ENCODE measurements at places on chromosomes 4 and X.

- no peak for DNase-seq
Measured at GRCh38 chrX:57905141-57905540, 5.1 kb downstream of the ZXDA start.

DNA sequence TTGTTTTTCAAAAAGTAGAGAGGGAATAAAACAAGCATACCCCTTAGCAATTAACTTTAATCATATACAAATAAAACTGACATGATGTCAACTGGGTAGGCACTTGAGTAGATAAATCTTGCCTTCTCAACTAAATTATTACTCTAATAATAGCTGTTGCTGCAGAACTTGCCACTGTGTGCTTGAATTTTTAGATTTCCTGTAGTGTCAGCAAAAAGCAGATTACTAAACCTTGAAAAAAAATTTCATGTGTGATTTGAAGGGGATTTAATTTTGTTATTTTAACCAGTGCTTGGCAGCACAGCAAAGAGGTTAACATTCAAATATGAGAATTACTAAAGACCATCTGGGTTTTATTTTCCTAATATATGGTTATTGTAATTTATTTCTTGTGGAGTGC lies 438.3 kb upstream of the SPANXN1 start:
- DNase-seq: no peak

DNA sequence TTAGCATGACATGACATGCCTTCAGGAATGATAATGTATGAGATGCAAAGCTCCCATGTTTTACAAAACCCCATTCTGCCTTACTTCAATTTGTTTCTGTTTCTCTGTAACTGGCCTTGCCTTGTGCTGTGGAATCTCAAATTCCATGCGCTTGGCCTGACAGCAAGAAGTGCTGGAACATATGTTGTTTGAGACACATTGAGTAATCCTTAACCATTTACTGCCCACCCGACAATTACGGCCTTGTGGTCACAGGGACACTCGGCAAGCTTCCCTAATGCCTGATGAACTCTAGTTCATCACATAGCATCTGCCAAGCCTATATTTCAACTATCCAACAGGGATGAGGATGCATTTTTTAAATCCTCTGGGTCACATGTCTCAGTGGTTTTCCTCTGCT lies 226.4 kb upstream of the CASK start:
- DNase-seq: no peak

GRCh38 chrX:72666451-72666850 lies 47.7 kb downstream of the PHKA1 start:
- DNase-seq: no peak

- DNase-seq: no peak
Measured at GRCh38 chrX:97682991-97683840, 799.5 kb downstream of the RPA4 start.

DNA sequence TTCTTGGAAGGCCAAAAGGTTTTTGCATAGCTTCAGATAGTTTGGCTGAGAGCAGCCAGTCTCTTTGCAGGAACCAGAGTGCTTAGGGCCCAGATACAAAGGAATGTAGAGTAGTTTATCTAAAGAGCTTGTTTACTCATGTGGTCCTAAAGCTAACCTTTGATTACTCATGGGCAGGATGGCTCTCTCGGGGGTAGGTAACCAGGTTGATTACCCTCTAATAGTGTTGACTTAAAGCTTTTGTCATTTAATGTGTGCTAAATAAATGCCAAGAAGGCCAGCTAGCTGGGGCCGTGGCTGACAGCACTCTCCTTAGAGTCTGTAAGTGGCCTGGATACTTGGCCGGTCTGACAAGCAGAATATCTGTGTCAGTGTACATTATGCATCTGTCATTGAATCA lies 69.7 kb upstream of the MAGEB16 start:
- no peak for DNase-seq

GRCh38 chr4:105715692-105716278 lies 7.2 kb downstream of the GSTCD start:
- DNase-seq: no peak

DNA sequence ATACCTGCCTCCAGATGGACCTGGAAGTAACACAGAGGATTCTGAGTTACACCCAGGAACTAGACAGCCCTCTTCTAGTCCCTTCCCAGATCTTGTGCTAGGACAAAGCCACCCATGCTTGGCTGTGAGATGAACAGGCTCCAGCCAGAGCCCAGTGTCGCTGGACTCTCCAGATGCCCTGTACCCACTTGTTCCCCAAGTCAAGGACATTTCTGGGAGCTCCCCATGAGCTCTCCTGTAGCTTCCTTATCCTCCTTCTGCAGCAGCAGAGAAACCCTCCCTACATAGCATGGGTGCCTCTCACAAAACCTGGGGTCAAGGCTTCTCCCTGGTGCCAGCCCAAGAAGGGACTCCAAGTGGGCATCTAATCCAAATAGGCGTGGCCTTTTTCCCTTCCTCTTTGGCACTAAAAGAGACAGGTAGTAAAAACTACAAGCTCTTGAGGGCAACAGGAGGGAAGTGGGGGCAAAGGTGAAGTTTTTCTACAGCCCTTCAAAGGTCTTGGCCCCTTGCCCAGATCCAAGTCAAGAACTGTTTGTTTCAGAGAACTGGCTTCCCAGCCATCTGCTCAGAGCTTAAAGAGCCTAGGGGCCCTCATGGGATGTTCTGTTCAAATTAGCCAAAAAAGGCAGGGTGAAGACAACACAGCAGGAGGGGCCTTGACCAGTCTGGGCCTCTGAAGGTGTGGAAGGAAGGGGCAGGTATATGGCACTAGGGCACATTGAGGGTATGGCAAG lies 8.5 kb upstream of the ERCC6L start:
- DNase-seq: no peak

DNA sequence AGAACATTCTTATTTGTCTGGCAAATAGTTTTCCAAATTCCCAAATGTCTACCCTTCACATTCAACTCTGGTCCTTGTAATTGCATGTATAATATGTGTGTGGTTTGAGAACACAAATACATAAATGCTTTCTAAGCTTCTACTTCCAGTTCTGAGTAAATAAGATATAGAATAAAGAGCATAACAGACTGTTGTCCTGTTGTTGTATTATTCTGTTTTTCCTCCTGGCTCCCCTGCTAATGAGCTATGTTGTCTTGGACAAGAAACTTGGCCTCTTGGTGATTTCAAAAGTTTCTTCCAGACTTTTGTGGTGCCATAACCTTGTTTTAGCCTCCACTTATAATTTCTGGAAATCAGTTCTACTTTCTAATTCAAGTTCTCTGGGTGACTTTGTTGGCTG lies 75.3 kb upstream of the USP38 start:
- DNase-seq: no peak

GRCh38 chr4:81220271-81220670 lies 5.2 kb upstream of the PRKG2 start:
- DNase-seq: no peak

- DNase-seq: no peak
Measured at GRCh38 chrX:41781500-41781899, 57.5 kb downstream of the GPR82 start.

- DNase-seq: no peak
Measured at GRCh38 chr4:11912886-11913285, 484.2 kb upstream of the HS3ST1 start.

- no peak for DNase-seq
Measured at GRCh38 chr4:113674733-113675132, 86.8 kb downstream of the CAMK2D start.

GRCh38 chrX:23844502-23845138 lies 61.6 kb downstream of the SAT1 start:
- no peak for DNase-seq

DNA sequence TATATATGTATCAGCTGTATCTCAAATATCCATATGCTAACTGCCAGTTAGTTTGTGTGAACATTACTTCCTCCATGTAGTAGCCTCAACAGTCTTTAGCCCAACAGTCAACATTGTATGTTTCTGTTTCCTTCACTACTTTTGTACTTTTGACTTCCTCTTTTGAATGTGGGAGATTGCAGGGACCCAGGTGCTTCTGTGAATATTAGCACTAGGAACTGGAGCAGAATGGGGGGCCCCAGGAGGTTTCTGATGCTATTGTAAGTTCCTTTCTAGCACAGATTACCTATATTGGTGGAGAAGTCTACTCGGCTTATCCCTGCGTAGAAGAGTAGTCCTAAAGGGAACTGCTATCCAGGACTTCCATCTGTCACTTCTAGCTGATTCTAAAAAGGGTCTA lies 2.3 kb downstream of the PLAC8 start:
- DNase-seq: no peak

DNA sequence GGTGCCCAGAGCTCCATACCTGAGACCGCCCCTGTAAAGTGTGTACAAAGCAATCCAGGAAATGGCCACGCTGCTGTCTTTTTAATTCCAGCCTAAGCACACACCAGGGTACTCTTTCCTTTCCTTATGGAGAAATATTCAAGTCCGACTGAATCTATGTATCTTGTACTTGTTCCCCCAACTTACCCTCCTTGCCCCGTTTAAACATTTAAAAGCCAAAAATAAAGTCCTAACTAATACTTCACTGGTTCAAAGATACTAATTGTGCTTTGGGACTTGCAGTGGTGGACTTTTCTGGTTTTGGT lies 731 bp upstream of the AMMECR1 start:
- no peak for DNase-seq

DNA sequence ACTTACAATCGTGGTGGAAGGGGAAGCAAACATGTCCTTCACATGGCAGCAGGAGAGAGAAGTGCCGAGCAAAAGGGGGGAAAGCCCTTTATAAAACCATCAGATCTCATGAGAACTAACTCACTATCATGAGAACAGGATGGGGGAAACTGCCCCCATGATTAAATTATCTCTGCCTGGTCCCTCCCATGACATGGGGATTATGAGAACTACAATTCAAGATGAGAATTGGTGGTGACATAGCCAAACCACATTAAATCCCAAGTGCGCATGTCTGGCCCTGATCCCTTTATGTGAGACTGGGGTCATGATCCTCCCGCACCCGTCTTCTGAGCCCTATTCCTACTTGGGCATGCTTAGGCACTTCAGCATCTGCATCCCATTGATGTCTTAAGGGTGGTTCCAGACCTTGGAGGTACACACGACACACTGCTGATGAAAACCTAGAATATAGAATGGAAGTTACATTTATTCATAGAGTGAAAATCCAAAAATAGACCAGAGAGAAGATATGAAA lies 116.0 kb downstream of the PTTG2 start:
- DNase-seq: no peak

GRCh38 chr4:27711041-27711440 lies 850.4 kb downstream of the STIM2 start:
- no peak for DNase-seq

DNA sequence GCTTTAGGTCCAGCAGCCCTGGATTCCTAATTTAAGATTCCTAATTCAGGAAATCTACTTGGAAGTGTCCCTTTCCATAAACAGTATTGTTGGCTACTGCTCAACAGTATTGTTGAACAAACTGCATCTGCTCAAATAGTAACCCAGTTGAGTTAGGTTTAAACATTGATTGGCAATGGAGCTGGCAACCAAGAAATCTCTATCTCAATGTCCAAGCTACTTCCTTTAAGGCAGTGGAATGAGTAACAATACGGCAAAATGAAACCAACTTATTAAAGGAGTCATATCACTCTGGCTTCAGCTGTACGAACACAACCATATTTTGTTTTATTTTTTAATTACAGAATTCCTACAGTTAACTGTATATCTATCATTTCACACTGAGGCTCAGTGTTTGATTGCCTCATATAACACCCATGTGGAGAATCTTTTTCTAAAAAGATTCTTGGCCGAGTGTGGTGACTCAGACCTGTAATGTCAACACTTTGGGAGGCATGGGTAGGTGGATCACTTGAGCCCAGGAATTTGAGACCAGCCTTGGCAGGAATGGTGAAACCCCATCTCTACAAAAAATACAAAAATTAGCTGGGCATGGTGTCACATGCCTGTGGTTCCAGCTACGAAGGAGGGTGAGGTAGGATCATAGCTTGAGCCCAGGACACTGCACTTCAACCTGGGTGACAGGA lies 71.7 kb upstream of the IL13RA1 start:
- DNase-seq: no peak

- DNase-seq: no peak
Measured at GRCh38 chrX:22959204-22959920, 40.4 kb upstream of the DDX53 start.

DNA sequence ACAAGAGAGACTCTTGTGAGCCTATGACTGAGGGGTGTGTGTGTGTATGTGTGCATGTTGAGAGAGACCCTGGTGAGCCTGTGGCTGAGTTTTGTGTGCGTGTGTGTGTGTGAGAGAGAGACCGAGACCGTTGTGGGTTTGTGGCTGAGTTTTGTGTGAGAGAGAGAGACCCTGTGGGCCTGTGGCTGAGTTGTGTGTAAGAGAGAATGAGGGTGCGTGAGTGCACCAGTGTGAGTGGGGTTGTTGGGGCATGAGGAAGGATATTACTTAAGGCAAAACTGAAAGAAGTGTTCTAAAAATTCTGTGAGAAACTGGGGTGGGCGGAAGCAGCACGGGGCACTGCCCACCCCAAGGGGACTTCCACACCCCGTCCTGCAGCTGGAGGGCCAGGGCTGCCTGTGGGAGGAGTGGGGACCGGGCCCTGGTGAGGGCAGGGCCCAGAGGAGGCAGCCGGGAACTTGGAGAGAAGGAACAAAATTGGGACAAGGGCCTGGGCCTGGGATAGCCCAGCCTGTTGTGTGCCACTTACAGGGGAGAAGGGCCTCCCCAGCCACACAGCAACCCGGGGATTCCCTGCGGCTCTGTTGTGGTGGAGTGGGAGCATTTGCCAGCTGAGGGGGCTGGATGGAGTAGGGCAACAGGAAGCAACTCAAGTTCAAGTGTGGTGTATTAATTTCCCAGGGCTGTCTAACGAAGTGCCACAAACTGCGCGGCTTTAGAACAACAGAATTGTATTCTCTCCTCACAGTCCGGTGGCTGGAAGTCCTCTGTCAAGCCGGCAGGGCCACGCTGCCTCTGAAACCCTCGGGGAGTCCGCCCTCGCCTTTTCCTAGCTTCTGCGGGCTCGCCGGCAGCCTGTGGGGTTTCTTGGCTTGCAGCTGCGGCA lies 22.1 kb downstream of the TMEM131L start:
- peak; percentile 91 for DNase-seq

DNA sequence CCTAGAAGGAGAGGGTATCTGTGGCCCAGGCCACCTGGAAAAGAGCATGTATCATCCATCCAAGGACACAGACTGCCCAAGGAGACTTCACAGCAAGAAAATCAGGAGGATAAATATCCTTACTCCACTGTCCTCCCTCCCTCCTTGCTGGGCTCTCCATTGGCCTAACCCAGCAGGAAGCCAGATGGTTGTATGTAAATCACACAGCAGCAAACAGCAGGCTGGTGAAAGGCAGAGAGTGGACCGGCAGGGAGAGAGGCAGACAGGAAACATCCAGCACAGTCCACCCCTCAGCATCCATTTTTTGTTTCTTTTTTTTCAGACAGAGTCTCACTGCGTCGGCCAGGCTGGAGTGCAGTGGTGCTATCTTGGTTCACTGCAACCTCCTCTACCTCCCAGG lies 17.5 kb downstream of the TXK start:
- DNase-seq: no peak

DNA sequence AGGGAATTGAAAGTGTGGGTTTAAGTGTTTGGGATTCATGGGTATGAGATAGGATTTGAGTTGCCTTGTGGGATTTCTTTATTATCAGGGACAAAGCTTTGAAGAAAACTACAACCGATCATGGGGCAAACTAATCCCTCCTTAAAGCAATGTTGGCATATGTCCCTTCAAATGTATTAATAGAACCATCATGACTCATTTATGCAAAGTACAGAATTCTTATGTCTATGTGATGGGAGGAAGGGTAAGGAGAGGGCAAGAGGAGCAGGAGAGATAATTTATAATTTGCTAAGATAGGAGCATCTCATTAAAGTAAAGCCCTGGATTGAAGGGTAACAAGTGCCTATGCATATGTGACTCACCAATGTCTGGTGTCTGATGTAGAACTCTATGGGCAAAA lies 94.2 kb downstream of the PHEX start:
- no peak for DNase-seq

- DNase-seq: no peak
Measured at GRCh38 chrX:83516597-83516996, 8.5 kb downstream of the POU3F4 start.

GRCh38 chr4:164373021-164373420 lies 380.9 kb upstream of the SMIM31 start:
- no peak for DNase-seq
